ENCODE measurements at places on chromosomes 7 and 10.

- DNase-seq, result no peak
Observed at GRCh38 chr10:82092111-82092510, 217.1 kb downstream of the NRG3 start.

DNA sequence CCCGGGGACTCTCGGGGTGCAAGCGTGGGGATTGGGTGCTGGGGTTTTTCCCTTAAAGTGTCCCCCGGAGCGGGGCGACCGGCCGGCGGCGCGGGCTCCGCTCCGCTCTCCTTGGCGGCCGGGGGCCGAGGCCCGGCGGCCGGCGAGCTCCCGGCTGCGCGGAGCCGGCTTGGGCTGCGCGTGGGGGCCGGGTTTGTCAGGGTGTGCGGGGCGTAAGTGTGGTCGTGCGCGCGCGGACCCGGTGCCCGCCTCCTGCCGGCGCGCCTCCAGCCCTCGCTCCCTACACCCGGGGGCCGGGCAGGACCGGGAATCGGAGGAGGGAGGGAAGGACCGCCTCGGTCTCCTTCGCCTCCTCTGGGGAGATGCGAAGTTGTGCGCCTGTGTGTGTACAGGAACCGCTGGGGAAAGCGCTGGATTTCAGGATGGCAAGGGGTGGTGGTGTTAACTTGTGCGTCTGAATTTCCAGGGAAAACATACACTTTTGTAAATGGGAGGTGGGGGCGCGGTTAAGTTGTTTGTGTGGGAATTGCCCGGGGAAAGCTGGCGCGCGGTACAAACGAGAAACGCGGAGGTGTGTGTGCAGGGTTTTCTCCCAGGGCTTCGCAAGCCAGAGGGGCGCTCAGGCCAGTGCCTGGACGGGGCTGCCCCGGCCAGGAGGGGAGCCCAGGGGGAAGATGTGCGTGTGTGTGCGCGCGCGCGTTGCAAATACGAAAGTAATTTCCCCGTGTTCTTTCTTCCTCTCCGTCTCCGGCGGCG lies 737 bp downstream of the ZMIZ1 start:
- DNase-seq, result no peak

GRCh38 chr10:9504227-9504626 lies 1449.7 kb downstream of the GATA3 start:
- DNase-seq, result no peak

- no peak for DNase-seq
Observed at GRCh38 chr10:116891208-116891607, 41.9 kb downstream of the ENO4 start.

DNA sequence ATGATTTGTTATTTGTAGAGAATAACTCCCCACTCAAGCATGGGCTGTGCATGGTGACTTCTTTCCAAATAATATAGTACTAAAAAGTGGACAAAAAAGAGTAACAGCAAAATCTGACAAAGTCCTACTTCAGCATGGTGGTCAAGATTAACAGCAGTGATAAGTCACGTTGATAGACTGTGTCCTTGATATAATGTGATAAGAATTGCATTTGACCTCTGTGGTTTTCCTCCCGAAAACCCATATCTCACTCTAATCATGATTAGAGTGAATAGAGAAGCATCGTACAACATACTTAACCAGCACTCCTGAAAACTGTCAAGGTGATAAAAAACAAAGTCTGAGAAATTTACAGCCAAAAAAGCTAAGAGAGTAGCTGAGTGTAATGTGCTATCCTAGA lies 42.4 kb downstream of the REEP3 start:
- DNase-seq, result no peak

DNA sequence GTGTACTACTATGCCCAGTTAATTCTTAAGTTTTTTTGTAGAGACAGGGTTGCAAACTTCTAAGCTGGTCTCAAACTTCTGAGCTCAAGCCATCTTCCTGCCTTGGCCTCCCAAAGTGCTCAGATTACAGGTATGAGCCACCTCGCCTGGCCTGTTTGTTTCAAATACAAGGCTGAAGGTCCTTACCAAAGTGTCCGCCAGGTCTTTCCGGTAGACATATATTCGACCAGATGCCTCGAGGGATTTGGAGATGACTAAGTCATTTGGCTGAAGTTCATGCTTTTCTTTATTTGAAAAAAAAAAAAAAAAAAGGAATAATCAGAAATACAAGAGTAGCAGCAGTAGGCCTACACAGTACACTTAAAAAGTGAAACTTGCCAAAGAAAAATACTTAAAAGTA lies 204.5 kb upstream of the CDCA7L start:
- no peak for DNase-seq

DNA sequence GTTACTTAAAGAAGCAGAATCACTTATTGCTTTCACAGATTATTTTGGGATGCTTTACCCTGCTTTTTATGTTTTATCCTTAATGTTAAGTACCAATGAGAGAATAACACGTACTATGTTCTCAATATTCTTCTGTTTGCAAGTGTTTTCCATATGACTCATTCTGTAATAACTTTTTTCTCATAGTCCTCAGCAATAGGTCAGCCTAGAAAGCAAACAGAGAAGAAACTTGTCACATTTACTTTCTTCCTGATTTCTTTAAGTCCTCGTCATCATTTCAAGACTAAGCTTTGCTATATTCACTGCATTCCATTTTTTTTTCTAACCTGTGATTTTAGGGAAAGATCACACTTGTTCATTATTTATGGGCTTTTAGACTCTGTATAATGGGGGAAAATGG lies 6.8 kb upstream of the AGR2 start:
- DNase-seq, result no peak

GRCh38 chr7:101631224-101631714 lies 2.2 kb upstream of the MYL10 start:
- DNase-seq, result no peak

- no peak for DNase-seq
Observed at GRCh38 chr7:103119791-103120291, 29.1 kb downstream of the NAPEPLD start.

- DNase-seq, result no peak
Observed at GRCh38 chr10:71575451-71575850, 144.1 kb downstream of the C10orf105 start.

GRCh38 chr10:74937266-74937856 lies 111.0 kb downstream of the KAT6B start:
- no peak for DNase-seq

GRCh38 chr10:129334266-129334665 lies 132.8 kb upstream of the MGMT start:
- DNase-seq, result no peak

GRCh38 chr7:78063758-78064157 lies 265.2 kb downstream of the PHTF2 start:
- no peak for DNase-seq

GRCh38 chr7:128263420-128263819 lies 22.3 kb downstream of the LEP start:
- no peak for DNase-seq

- DNase-seq, result no peak
Observed at GRCh38 chr7:17255926-17256325, 42.5 kb upstream of the AHR start.

- no peak for DNase-seq
Observed at GRCh38 chr7:28207486-28208158, 27.0 kb upstream of the JAZF1 start.

- no peak for DNase-seq
Observed at GRCh38 chr7:47536661-47537611, 45.0 kb downstream of the TNS3 start.
